Mesenteric fat pad (tissue), 1 donor: ENCODE measurements at places on chromosomes 16 and 17. TPM values are rescaled to one million over a fixed set of nuclear protein-coding genes. Genes with fewer than 3 reads are reported as not detected.

Gene PLK1
- total RNA-seq = 1.2 TPM

Gene DDX42
- total RNA-seq = 130 TPM

Gene MGAT5B
- 1.1 TPM for total RNA-seq

Gene MLYCD
- 10.4 TPM for total RNA-seq

Gene CCL23
- 5.2 TPM for total RNA-seq

Gene GPS1
- total RNA-seq = 85.8 TPM

- DNase-seq = no peak
Measured at GRCh38 chr16:7137560-7138330, 194.9 kb upstream of the RBFOX1 start.

GRCh38 chr17:40450175-40450574, 6.9 kb downstream of the IGFBP4 start:
- no peak for DNase-seq

GRCh38 chr17:54899721-54900456, 763 bp upstream of the TOM1L1 start:
- DNase-seq = no peak

GRCh38 chr17:75088465-75089417, 987 bp downstream of the SLC16A5 start:
- DNase-seq = no peak

- no peak for DNase-seq
Measured at GRCh38 chr17:12622726-12623125, 43.0 kb upstream of the MYOCD start.

- no peak for DNase-seq
Measured at GRCh38 chr17:8140065-8141029, 11.9 kb downstream of the PER1 start.

GRCh38 chr17:41835800-41836549, at the start of gene NT5C3B:
Gene NT5C3B, minus strand, starts transcription at chr17:41836232. Its CDS starts 39 bp downstream, at chr17:41836193.
- no peak for DNase-seq

GRCh38 chr17:7219229-7219811, 316 bp downstream of the DLG4 start:
- no peak for DNase-seq

DNA sequence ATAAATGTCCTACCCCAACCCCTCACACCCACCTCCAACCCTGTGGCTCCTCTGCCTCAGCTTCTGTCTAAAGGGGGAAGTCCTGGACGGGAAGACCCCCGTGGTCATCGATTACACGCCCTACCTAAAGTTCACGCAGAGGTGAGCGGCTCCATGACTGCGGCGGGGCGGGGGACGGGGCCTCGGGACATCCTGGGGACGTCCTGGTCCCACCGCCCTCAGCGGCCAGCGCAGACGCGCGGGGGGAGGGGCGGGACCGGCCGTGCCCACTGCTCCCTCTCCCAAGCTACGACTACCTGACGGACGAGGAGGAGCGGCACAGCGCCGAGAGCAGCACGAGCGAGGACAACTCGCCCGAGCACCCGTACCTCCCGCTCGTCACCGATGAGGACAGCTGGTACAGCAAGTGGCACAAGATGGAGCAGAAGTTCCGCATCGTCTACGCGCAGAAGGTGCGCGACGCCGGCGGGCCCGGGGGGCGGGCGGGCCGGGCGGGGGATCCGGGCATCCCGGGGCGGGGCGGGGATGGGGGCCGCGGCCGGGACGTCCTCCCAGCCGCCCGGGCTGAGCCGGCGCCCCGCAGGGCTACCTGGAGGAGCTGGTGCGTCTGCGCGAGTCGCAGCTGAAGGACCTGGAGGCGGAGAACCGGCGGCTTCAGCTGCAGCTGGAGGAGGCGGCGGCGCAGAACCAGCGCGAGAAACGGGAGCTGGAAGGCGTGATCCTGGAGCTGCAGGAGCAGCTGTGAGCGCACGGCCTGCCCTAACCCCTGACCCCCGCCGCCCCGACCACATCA, 6.7 kb downstream of the RUNDC3A start:
- DNase-seq = no peak

GRCh38 chr16:68995011-68995504, 110.4 kb upstream of the HAS3 start:
- no peak for DNase-seq
